ENCODE measurements at places on chromosomes 7 and 10.

- DNase-seq = no peak
These were observed 11.7 kb downstream of the NIPSNAP2 start for GRCh38 chr7:55975988-55976633.

DNA sequence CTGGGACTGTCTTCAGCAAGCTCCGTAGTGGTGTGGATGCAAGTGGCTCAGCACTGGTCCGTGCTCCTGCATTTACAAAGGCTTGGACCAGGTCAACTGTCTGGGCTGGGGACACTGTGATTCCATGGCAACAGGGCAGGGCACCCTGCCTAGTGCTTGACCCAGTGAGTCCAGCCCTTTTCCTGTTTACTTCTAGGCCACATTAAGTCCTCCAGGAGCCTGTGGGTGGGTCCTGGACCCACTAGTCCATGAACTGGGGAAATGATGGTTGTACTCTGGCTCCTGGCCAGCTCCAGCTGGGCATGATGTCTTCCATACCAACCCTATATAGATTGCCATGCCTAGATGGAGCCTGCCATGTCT lies 152.0 kb downstream of the RPS24 start:
- no peak for DNase-seq

DNA sequence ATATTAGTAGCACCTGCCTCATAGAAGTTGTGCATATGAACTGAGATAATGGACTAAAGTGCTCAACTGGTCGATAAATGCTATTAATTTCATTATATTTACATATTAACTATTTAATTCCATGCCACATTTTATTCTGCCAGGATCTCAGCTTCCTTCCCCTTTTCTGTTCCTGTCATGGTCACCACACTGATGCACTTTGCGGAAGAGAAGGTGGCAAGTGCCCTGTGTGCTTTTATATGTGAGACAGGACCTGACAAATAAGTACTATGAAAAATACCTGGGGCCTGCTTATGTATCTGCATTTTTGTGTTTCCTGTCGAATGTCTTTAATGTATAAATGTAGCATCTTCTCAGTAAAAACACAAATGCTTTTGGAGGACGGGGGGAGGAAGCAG lies 12.2 kb downstream of the ATP6V0E2 start:
- no peak for DNase-seq

DNA sequence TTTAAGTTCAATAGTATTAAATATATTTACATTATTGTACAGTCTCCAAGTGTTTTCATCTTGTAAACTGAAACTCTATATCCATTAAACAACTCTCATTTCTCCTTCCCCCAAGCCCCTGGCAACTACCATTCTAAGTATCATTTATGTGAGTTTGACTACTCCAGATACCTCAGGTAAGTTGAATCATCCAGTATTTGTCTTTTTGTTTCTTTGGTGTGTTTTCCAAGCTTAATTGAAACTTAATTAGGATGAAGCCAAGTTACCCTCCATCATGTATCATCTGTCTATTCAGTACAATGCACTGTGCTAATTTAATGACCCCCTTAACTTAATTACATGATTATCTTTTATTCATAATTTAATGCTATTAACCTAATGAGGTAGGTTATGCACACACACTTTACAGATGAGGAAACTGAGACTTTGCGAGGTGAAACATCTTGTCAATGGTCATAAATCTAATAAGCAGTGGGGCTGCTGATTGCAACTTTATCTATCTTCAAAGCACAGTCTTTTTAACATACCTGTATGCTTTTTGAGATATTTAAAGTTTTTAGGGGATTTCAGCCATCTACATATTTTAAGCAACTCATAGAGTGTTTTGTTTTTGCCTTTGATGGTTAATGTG lies 663 bp downstream of the MACC1 start:
- DNase-seq = no peak

DNA sequence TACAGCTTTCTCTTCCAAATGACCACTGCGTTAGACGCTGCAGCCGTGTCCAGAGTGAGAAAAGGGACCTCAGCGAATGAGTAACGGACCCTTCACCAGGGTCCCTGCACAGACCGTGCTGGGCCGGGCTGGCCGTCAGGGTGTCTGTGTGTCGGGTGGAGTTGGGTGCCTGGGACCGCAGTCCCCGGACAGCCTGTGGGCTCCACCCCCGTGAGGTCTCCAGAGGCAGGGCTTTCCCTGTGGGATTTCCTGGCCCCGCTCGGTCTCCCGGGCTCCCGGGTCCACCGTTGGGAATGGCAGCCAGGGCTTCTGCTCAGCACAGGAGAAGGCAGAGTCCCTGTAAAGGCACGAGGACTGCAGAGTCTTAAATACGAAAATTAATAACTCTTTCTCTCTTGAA lies 509.7 kb downstream of the TCERG1L start:
- no peak for DNase-seq

GRCh38 chr10:3692387-3692999 lies 92.5 kb downstream of the KLF6 start:
- DNase-seq = no peak

DNA sequence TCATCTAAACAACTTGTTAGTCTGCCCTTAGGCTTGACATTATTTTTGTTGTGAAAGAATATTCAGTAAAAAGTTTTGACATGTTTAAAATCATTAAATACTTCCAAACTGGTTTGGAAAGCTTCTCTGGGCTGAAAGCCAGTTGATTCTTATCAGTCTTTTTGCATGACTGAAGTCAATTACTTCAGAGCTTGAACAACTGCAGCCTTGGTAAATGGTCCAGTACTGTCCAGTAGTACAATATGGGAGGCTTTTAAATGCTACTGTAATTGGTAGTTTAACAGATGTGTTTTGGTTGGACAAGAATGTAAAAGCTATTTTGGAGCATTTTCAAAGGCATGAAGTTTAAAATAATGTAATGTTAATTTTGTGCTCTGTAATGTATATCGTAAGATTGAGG lies 103.4 kb downstream of the SDK1 start:
- no peak for DNase-seq

GRCh38 chr10:12180221-12180974 lies 15.3 kb downstream of the NUDT5 start:
- no peak for DNase-seq

DNA sequence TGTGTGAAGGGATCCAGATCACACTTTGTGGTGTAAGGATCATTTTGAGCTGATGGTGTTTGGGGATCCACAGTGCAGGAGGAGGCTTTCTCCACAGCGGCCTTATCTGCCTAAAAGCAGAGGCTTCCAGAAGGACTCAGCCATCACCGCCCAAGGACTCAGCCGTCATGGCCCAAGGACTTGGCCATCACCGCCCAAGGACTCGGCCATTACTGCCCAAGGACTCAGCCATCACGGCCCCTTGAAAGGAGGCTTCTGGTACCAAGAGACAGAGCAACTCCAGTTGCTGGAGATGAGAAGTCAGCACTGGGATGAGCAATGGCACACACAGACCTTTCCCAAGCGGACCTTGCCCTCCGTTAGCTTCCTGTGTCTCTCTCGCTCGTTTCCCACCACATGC lies 6.0 kb upstream of the CFAP46 start:
- no peak for DNase-seq

DNA sequence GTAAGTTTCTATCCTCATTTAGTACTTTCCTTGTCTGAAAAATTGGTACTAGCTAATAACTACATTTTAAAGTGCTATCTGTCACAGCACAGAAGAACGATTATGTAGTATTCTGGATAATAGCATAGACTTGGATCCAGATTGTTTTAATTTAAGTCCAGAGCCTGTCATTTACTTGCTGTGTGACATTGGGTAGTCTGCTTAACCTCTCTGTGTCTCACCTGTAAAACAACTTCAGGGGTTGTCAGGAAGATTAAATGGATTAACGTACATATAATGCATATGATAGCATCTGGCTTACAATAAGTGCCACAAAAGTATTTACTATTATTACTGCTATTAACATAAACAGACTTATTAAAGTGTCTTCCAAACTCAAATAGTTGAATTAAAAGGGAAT lies 1221.4 kb downstream of the GATA3 start:
- no peak for DNase-seq

GRCh38 chr10:86447432-86447831 lies 74.2 kb downstream of the WAPL start:
- DNase-seq = no peak

- DNase-seq = no peak
These were observed 55.4 kb downstream of the MDFIC start for GRCh38 chr7:114977277-114977676.

GRCh38 chr7:120588416-120588815 lies 269.5 kb downstream of the TSPAN12 start:
- no peak for DNase-seq

DNA sequence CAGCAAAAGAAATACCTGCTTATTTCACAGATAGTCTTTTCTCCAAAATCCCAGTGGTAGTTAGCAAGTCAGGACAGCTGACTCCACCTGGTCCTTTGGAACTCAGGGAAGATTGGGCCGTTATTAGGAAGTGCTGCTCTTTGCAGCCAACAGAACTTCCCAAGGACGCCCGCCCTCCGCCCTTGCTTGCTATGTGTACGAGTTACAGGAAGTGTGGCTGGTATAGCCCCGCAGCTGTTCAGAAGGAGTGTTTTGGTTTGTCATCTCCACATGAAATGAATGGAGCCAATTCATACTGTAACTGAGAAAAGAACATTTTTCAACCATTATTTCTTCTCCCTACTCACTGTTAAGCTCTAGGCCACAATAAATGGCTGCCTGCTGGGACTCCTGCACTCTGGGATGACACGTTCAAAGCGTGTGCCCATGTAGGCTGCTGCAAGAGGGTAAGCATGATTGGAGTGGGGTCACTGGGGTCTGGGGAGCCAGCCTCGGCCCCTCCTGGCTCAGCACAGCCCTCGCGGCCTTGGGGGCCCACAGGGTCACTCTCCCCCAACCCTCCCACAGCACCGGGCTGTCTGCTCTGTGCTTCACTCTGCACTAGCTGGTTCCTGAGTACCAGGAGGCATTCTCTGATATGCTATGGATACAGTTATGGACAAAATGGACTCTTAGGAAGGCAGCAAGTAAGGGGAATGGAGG lies 244.0 kb downstream of the EBF3 start:
- peak; percentile 7 for DNase-seq

- DNase-seq = no peak
These were observed 300.5 kb upstream of the SEMA3A start for GRCh38 chr7:84495128-84495527.

DNA sequence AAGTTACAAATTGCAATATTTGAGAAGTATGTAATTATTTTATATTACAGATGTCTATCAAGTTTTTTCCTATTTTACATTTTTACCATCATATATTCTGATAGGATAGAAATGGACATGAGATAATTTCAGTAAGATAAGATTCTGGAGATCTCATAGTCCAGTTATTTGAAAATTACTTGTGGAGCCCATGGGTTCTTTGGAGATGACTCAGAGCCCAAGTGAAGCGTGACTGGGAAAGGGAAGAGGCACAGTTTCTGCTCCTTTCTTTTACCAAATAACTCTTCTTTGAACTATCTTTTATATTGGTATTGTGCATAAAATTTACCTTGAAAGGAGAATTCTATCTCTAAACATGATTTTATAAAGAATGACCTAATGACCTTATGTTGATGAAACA lies 2.4 kb downstream of the CD36 start:
- DNase-seq = no peak

- DNase-seq = no peak
These were observed 247.7 kb downstream of the MAD1L1 start for GRCh38 chr7:1985042-1985441.

DNA sequence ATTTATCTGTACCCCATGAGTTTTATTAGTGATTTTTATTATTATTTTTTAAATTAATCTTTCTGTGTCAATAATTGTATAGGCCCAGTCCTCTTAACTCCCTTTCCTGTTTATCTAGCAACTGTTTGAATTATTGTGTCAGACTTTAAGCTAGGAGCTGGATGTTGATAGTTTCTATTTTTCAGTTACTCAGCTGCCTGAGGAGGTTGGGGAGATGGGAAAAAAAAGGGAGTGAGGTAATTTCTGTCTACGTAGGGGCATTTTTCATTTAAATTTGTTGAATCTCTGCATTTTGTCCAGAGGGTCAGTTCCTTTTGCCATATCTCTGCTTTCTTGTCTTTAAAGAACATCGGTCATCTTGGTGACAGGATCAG lies 5.0 kb upstream of the ZNF518A start:
- DNase-seq = no peak

- no peak for DNase-seq
These were observed 146.2 kb downstream of the PAXIP1 start for GRCh38 chr7:154856733-154857132.

GRCh38 chr7:135910393-135911036 lies 66.6 kb downstream of the MTPN start:
- no peak for DNase-seq

DNA sequence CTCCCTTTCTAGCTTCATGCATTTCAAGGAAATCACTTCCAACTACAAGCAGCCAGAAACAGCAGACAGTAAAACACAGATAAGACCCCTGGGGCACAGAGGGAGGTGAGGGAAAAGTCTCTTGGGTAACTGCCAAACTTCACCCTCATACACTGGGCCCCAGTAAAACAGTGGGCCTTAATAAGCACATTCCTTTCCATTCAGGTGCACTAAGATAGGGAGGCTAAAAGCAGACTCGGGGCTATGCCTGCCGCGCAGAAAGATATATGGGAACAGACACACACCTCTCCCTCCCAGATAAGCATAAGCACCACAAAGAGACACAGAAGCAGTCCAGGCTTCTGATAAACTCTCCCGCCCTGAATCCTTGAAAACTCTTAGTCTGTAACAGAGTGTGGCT lies 117.0 kb downstream of the TYW1B start:
- DNase-seq = no peak

GRCh38 chr7:83159731-83160130 lies 3.0 kb downstream of the PCLO start:
- DNase-seq = no peak

DNA sequence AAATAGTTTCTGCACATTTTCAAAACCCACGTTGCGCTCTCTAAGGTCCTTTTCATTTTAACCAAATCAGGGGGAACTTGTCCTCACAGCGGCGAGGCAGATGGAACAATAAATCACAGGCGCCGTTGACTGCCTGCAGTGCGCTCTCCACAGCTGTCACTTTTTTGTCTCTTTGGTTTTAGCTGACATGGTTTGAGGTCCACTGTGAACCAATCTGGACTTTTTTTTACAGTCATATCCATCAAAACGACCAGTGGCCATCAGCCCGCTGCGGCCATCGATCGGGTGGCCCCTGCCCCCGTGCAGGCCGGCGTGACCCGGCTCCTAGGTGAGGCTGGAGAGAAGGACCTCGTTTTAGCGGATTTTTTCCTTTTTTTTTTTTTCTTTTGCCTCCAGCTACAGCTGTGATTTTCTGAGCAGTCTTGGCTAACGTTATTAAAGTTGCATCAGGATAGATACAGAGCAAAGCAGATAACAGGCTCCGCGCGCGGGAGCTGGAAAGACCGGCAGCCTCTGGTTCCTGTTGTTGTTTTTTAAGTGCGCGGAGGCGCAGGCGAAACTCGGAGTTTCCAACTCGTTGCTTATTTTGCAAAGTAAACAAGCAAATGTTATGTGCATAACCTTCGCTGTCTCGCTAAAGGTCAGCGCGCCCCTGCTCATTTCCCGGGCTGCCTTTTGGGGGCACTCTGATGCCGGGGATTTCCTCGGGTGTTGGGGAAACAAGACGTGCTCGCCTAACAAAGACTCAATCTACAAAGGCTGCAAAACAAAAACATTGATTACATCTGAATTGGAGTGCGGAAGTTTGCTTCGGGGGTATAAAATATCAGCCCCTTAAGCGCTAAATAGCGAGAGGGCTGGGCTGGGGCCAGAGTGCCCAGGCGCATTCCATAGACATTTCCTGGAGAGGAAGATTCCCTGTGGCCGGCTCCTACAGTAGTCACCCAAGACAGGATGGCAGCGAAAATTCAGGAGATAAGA lies 414.8 kb upstream of the MKI67 start:
- DNase-seq = no peak
